ENCODE measurements at places on chromosomes 5 and 9. TPM values are rescaled to one million over a fixed set of nuclear protein-coding genes. Genes with fewer than 3 reads are reported as not detected.
A peak's percentile ranks its signal among the peaks of the same experiment; 100 is the strongest.

Gene TAF11L5
- not detected for total RNA-seq

Gene PLAC8L1
- total RNA-seq, result 0.82 TPM

Gene ADAMTSL1
- 11.4 TPM for total RNA-seq

Gene PCDHA9
- 9.8 TPM for total RNA-seq

Gene NUTM2G
- not detected for total RNA-seq

Gene PCDHB6
- 3.3 TPM for total RNA-seq

GRCh38 chr5:143552680-143553079, 149.2 kb upstream of the NR3C1 start:
- no peak for DNase-seq

DNA sequence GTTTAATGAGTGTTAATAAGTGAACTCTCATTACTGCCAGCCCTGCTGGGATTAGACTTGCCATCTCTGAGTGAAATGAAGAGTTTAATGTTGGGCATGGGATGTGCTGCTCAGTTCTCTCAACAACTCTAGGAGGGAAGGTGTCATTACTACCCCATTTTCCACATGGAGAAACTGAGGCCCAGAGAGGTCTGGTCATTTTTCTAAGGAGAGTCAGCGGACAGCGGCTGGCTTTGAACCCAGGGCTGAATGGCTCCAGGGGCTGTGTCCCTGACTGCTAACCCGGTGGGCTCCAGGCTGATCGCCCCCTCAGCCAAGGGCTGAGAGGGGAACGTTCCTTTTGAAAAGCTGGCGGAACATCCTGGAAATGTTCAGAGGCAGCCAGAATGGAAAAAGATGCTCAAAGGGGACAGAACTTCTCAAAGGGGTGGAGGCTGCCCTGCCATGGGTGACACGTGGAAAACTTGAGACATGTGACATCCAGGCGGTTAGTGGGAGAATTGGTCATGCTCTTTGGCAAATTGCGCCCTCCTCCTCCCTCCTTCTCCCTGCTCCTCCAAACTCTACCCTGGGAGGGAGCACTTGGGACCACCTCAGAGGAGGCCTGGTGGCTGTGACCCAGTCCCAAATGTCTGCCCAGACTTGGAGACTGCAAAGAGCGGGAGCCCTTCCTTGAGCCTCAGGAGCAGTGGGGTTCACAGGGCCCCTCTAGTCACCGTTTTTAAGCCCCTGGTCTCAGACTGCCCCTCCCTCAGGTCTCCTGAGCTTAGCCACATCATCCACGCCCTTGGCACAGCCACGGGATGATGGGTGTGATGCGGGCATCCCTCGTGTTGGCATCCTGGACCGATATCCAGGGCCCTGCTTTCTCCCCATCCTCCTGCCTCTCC, 28.7 kb downstream of the DNM1 start:
- DNase-seq, result no peak

DNA sequence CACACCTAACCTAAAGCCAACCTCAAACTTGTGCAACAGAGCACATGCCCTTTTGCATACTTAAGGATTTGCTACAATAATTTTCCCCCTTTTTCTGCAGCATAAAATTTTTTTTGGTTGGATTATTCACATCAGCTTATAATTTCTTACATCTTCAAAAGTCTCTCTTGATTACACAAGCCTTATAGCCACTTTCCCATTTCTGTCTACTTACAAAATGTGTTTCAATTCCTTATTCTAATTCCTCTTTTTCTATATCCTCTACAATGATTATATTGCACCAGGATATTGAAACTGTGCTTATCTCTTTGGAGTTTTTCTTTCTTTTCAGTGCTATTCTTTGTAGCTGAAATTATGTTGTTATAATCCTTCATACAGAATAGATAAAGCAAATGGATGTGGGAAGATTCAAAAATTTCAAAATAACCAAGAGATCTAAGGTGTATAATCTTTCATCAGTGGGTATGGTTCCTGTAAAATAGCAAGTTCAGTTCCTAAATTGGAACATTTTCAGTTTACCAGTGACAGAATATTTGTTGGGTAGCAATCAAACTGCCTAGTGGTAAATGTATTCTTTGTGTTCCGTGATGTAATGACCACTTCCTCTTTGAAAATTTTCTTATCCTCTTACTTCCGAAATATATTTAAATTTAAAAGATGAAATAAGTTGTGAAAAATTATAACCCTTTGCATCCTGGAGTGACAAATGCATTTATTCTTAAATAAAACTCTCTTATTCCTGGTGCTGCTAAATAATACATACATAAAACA, 386.8 kb upstream of the CHD1 start:
- no peak for DNase-seq

GRCh38 chr9:80094176-80094771, 522.5 kb downstream of the TLE4 start:
- DNase-seq, result no peak

DNA sequence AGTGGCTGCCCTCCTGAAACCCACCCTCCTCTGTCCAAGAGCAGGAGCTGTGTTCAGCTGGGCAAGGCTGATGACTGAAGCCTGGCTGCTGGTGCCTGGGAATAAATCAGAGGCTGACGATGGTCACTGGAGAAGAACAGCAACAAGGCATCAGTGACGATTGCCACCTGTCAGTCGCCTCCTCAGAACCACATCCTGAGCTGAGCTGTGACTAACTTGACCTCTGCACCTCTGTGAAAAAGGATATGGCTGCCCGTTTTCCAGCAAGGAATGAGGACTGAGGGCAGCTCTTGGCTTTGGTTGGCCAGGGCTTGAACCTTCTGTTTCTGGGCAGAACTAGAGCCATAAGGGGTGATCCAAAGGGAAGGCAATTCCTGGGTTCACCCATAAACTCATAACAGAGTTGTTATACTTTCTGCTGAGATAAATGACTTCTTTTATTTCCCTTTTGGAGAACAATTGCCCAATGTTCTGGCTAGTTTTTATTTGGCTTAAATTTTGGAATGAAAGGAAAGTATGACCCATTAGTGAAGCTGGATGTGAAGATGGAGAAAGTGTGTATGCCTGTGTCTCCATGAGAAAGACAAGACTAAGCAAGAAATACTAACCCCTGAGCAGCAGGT, 40.1 kb downstream of the TRIP13 start:
- no peak for DNase-seq

- DNase-seq, result no peak
Measured at GRCh38 chr5:73484511-73484910, 13.7 kb upstream of the BTF3 start.

GRCh38 chr9:95082401-95083084, 235.0 kb downstream of the FANCC start:
- DNase-seq, result no peak

DNA sequence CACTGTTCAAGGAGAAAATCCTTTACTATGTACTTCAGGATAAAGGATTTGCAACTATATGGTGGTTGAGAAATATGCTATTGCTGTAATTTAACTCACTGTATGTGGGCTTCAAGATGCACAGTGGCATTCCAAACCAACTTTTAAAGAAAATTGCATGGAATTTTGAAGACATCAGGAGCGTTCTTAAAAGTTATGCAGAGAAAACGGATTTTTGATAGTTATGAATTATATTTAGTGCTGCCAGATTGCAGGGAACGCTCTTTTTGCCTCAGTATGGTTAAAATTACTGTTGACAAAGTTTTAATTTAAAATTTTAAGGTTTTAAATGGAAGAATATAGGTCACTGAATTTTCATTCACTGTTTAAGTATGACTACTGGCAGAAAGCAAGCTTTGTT, 336.1 kb upstream of the EFNA5 start:
- no peak for DNase-seq

- no peak for DNase-seq
Measured at GRCh38 chr5:180047667-180048066, 23.9 kb downstream of the RNF130 start.

DNA sequence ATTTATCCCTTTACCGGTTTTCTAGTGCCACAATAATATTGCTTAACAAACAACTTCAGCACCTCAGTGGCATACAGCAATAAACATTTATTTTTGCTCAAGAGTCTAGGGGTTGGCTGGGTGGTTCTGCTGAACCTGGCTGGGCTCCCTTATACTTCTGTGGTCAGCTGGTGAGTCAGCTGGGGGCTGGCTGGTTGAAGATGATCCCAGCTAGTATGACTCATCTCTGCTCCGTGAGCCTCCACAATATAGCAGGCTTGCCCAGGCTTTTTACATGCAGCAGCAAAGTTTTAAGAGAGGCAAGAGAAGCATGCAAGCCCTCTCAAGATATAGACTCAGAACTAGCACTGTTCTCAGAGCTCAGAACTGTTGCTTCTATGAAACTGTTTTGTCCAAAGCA, 523.5 kb upstream of the CLINT1 start:
- DNase-seq, result peak; percentile 26

DNA sequence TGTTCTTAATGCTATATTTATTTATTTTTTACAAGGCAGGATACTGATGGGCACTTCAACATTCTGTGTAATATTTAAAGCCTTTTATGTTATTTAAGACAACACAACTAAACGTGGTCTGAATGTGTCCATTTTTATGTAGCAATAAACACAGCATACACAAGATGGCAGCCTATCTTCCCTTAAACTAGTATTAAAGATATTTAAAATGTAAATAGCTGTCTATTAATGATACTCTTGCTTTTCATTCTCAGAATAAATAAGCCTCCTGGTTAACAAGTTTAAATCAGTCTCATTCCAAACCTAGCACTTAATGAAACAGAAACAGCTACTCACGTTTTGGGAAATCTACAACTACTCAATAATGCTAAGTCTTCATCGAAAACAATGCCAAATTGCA, 315.7 kb downstream of the MCTP1 start:
- no peak for DNase-seq

DNA sequence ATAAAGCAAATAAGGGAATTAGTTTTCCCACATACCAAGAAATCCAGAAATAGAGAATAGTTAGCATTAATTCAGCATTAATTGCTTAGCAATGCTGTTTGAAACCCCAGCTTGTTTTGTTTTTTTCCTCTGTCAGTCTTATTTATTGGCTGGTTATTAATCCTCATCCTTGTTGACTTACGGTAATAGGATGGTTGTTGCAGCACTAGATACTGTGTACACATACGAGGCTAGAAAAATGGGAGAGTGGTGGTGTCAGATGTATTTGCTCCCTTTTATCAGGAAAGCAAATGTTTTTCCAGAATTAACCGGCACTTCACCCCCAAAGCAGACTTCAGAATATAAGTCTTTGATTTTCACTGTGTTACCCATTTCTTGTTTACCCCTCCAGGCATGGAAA, 60.4 kb downstream of the ERBIN start:
- no peak for DNase-seq

- DNase-seq, result no peak
Measured at GRCh38 chr5:62143268-62144229, 162.5 kb upstream of the KIF2A start.

GRCh38 chr5:172245046-172245445, 38.5 kb downstream of the UBTD2 start:
- no peak for DNase-seq

- DNase-seq, result no peak
Measured at GRCh38 chr9:37192803-37193202, 72.4 kb downstream of the ZCCHC7 start.

DNA sequence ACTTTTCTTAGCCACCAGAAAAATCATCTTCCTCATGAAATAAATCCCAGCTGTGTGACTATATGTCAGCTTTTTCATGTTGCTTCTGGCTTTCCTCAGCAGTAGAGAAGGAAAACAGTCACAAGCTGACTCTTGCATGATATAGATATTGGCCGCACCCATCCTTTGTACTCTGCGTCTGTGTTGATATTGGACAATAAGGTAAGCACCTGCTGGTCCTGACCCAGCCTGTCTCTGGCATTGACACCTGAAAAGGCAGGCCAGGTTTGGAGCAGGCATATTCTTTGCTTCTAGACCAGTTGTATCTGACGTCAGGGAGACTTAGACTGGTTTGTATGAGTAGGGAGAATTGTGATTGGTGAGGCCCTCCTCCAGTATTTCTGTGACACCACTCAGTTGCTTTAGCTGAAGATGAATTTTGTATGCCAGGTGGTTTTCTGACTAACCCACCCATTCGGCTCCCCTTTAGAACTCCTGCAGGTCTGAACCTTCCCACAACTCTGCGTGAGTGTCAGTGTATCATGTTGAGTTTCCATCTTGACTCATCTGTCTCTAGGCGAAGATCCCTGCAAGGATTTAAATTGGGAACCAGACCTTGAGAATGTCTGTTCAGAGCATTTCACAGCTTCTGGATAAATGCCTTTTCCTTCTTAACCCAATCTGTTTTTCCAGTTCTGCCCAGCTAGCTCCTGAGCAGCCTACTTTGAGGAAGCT, 151.2 kb upstream of the RUSC2 start:
- DNase-seq, result no peak

- DNase-seq, result no peak
Measured at GRCh38 chr5:61667525-61668218, 335.6 kb downstream of the ZSWIM6 start.

- peak; percentile 12 for DNase-seq
Measured at GRCh38 chr5:174837919-174838902, 113.8 kb downstream of the MSX2 start.

DNA sequence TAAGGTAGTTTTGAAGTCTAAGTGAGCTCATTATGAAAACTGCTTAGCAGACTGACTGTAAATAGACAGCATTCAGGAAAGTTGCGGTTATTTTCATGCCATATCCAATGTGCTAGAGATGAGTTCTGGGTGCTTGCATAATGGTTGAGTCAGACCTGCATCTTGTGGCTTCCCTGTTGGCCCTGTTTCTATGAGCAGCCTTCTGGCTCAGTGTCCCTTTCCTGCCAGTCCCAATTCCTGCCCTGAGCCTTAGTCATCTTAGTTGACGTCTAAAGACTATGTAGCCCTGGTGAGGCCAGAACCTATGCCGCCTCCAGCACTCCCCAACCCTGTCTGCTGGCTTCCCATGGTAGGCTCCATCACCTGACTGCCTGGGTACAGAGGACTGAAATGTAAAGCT, 76.3 kb upstream of the TNFSF8 start:
- DNase-seq, result no peak

- no peak for DNase-seq
Measured at GRCh38 chr9:128275198-128276007, at the start of gene GOLGA2. Gene GOLGA2 (minus strand): TSS chr9:128276007. CDS start chr9:128275976, 31 bp downstream.

- DNase-seq, result no peak
Measured at GRCh38 chr5:1168796-1169195, 32.6 kb upstream of the SLC6A19 start.

DNA sequence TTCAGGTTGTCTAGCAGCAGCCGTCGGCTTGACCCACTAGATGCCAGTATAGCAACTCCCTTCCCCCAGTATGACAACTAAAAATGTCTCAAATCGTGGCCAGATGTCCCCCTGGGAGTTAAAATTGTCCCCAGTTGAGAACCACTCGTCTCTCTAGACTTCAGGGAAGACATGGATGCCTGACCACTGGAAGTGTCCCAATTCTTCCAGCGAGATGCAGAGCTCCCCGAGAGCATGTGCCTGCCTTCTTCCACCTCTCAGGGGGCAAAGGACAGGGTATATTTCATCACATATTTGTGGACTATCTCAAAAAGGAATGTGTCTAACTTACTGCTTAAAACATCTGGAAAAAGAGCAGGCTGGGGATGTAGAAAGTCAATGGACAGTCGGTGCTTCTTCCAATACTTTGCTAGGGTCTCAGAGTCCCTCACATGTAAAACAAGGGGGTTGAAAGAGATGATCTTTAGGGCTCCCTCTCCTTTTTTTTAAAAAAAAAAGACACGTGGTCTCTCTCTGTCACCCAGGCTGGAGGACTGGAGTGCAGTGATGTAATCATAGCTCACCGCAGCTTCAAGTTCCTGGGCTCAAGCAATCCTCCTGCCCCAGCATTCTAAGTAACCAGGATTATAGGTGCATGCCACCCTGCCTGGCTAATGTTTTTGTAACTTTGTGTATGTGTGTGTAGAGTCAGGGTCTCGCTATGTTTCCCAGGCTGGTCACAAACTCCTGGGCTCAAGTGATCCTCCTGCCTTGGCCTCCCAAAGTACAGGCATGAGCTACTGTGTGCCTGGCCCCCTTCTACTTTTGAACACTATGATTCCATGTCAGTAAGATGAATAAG, 190.6 kb downstream of the DAB2IP start:
- no peak for DNase-seq

- DNase-seq, result no peak
Measured at GRCh38 chr5:35114698-35115097, 66.9 kb upstream of the AGXT2 start.

All from frontal cortex (tissue), 4 donors.